ENCODE measurements at places on chromosomes 12 and 14. TPM values are rescaled to one million over a fixed set of nuclear protein-coding genes. Genes with fewer than 3 reads are reported as not detected.

Gene MFAP5
- total RNA-seq = 2.1 TPM

- H3K27ac ChIP-seq = no peak overlapping the region
- no peaks in the 10 kb centered on the region for H3K4me1 ChIP-seq
- H3K4me3 ChIP-seq = no peak overlapping the region
- no peak for DNase-seq
Measured at GRCh38 chr12:69459477-69459876, 10.7 kb upstream of the FRS2 start.

DNA sequence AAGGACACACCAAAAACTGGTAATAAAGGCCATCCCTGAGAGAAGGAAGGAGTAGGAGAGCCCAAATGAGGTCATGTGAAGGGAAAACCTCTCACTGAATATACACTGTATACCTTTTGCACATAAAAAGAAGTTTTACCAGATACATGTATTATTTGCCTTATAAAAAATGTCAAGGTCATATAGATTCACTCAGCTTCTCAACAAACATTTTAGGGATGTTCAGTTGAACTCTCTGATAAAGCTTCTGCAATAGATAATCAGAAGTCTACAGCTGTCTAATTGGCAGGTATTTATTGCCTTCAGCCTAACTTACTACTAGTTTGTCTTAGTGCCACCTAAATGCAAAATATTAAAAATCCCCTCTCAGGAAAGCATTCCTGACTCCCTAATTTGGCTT is 8.7 kb downstream of the SLC11A2 start:
- DNase-seq = no peak
- H3K4me1 ChIP-seq = peaks cover 59% of the 10 kb centered on the region
- no peaks in the 10 kb centered on the region for H3K27me3 ChIP-seq
- H3K27ac ChIP-seq = no peak overlapping the region
- H3K4me3 ChIP-seq = no peak overlapping the region

DNA sequence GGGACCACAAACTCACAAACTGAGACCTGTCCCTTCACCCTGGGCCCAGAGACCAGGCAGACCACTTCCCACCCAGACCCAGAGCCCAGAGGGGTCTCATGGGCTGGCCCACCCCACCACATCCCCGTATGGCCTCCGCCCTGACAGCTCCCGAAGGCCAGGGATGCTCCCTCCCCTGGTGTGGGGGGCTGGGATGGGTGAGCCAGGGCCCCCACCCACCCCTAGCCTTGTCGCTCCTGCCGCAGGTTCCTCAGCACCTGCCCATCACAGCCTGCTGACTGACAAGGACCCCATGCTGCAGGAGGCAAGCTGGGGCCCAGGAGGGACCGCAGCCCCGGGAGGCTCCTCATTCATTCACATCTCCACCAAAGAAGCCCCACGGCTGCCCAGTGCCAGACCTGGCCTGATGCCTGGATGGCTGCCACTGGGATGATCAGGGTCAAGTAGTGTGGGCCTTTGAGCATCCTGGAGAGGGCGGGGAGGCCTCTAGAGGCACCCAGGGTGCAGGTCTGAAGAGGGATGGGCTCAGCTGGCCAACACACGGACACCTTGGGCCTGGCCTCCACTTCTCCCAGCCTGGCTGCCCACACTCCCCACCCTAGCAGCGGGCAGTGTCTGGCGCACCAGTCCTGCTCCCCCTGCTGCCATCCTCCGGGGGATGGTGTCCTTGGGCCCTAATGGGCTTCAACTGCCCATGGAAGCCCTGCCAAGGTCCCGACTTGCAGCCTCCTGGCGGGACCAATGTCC is 24.7 kb upstream of the GPR132 start:
- H3K27me3 ChIP-seq = no peaks in the 10 kb centered on the region
- no peaks in the 10 kb centered on the region for H3K36me3 ChIP-seq
- peak overlapping the region; percentile 88 for H3K27ac ChIP-seq
- DNase-seq = no peak
- peaks cover 69% of the 10 kb centered on the region for H3K4me1 ChIP-seq
- no peak overlapping the region for H3K4me3 ChIP-seq

Gene ASIC1
- 0.71 TPM for total RNA-seq

DNA sequence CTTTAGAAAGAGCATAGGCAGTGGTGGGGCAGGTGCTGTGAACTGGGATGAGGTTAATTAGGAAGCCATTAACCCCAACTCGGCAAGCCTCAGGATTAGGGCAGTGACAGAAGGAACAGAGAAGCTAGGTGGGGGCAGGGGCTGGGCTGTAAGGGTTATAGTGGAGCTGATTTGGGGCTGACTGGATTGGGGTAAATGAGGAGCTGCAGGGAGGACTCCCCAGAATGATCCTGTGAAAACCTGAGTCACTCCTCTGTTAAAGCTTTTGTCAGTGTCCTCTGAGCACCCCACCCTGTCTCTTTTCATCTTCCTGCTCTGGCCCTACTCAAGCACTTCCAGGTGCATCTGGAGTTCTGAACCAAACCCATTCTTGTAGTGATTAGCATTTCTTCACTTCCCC is 4.4 kb downstream of the KLC1 start:
- H3K4me1 ChIP-seq = peaks cover 62% of the 10 kb centered on the region
- no peak overlapping the region for H3K4me3 ChIP-seq
- DNase-seq = no peak
- no peaks in the 10 kb centered on the region for H3K27me3 ChIP-seq
- peaks cover 29% of the 10 kb centered on the region for H3K36me3 ChIP-seq

DNA sequence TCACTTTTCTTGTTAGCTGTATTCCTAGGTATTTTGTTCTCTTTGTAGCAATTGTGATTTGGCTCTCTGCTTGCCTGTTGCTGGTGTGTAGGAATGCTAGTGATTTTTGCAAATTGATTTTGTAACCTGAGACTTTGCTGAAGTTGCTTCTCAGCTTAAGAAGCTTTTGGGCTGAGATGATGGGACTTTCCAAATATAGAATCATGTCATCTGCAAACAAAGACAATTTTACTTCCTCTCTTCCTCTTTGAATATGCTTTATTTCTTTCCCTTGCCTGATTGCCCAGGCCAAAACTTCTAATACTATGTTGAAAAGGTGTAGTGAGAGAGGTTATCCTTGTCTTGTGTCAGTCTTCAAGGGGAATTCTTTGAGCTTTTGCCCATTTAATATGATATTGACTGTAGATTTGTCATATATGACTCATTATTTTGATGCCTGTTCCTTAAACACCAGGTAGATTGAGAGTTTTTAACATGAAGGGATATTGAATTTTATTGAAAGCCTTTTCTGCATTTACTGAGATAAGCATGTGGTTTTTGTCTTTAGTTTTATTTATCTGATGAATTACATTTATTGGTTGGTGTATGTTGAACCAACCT is 26.7 kb downstream of the CLECL1 start:
- no peak overlapping the region for H3K4me3 ChIP-seq
- DNase-seq = no peak
- H3K27me3 ChIP-seq = no peaks in the 10 kb centered on the region

DNA sequence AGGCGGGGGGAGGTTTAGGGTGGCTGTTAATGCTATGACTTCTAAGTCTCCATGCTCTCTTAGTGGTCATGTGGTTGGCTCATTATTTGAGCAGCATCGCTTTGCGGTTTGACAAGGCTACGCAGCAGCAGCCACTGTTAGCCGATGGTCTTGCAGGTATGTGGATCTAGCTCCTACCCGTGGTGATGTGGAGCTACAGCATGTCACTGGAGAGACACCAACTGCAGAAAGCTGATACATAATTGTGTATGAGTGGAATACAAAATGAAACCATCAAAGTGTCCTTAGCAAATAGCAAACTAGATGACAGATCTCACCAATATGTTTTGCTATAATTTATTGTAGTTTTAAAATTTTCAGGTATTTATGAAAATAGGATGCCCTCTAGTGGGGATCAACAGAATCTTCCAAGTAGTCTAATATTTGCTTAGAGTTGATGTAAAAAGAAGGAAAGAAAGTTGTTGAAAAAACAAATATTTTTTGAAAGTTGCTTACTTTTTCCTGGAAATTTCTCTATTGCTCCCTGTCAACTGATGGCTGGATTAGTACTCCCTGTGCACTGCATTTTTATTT is 94.9 kb downstream of the NAV3 start:
- no peak overlapping the region for H3K4me3 ChIP-seq
- no peaks in the 10 kb centered on the region for H3K27me3 ChIP-seq
- no peak for DNase-seq
- H3K36me3 ChIP-seq = no peaks in the 10 kb centered on the region
- no peak overlapping the region for H3K27ac ChIP-seq

DNA sequence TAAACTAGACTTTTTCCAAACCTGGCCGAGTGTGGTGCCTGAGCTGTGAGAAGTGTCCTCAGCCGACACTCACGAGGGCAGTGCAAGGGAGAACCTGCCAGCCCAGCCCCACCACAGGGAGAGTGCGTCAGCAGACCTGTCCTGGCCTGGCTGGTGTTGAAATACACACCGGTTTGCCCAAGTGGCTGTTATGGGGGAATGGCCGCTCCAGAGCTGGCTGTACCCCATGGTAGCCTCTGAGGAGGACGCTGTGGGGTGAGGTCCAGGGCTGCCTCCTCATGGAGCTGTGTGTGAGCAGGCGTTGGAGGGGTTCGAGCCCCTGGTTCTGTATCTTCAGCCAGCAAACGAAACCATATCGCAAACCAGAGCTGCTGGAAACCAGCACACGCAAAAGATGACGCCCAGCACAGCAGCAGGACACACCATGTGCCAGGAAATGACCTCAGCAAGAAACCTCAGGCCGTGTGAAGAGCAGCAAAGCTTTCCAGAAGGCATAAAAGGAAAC is 9.4 kb downstream of the ANKRD9 start:
- H3K36me3 ChIP-seq = no peaks in the 10 kb centered on the region
- peaks cover 7% of the 10 kb centered on the region for H3K4me1 ChIP-seq
- peak overlapping the region; percentile 79 for H3K27ac ChIP-seq
- H3K27me3 ChIP-seq = no peaks in the 10 kb centered on the region
- no peak overlapping the region for H3K4me3 ChIP-seq

Gene OTX2
- total RNA-seq = not detected

- H3K36me3 ChIP-seq = no peaks in the 10 kb centered on the region
- no peaks in the 10 kb centered on the region for H3K27me3 ChIP-seq
- peak overlapping the region; percentile 93 for H3K27ac ChIP-seq
- H3K4me1 ChIP-seq = peaks cover 55% of the 10 kb centered on the region
Measured at GRCh38 chr12:6276956-6277620, 33.4 kb upstream of the PLEKHG6 start.

Gene RNU4-1
- total RNA-seq = under 0.01 TPM

DNA sequence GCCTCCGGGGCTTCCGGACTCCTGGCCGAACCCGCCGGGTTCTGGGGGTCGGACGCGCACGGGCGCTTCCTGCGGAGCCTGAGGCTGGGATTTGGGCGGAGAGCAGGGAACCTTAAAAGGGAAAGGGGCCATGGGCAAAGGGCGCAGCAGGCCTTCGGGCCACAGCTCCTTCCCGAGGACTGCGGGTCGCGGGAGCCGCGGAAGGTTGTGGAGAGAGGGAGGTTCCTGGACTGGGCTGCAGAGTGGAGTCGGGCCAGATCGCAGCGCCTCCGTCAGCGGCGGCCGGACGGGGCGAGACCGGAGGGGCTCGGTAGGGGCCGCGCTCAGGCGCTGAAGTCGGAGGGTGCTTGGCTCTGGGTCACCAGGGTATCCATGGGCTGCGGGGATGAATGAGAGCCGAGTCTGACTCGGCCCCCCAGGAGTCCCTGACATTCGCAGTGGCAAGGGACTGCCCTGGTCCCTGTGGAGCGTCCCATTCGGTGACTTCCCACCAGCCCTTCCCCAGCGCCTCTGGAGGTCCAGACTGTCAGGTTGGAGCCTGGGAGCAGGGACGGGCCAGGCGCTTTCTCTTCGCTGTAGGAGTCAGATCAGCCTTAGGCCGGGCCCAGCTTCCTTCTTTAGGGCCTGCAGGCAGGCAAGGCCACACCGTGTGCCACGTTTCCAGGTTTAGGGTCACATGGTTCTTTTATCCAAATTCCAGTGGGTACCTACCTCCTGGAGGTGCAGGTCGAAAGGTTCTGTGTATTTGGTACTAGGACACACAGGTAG is 938 bp upstream of the SLC25A29 start:
- H3K27ac ChIP-seq = peak overlapping the region; percentile 81
- H3K27me3 ChIP-seq = no peaks in the 10 kb centered on the region
- no peaks in the 10 kb centered on the region for H3K36me3 ChIP-seq
- H3K4me1 ChIP-seq = peaks cover 68% of the 10 kb centered on the region
- H3K4me3 ChIP-seq = peak overlapping the region; percentile 99

- no peaks in the 10 kb centered on the region for H3K27me3 ChIP-seq
- H3K4me3 ChIP-seq = peak overlapping the region; percentile 68
- peaks cover 41% of the 10 kb centered on the region for H3K4me1 ChIP-seq
- peak; percentile 26 for DNase-seq
- H3K36me3 ChIP-seq = peaks cover 13% of the 10 kb centered on the region
Measured at GRCh38 chr14:21267886-21268616, 1.2 kb downstream of the HNRNPC start.

GRCh38 chr12:64895526-64895925 is 71.1 kb downstream of the TBC1D30 start:
- H3K36me3 ChIP-seq = no peaks in the 10 kb centered on the region
- H3K4me1 ChIP-seq = no peaks in the 10 kb centered on the region
- H3K4me3 ChIP-seq = no peak overlapping the region
- H3K27ac ChIP-seq = no peak overlapping the region
- no peak for DNase-seq
- no peaks in the 10 kb centered on the region for H3K27me3 ChIP-seq

DNA sequence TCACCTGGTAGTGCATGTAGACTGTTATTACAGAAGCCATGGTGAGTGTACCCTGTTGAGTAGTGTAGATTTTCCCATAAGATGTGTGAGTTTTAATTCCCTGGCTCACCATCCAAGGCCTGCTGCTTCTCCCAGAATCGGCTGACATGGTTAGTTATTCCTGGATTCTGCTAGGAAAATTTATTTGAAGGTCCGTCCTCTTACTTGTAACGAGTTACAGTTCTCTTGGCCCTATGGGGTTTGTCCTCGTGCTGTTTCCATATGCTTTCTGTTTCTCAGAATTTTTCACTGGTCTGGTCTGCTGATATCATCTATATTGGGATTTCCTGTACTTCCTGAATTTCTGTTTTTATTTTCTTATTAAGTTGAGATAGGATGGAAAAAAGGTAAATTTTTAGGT is 423.3 kb upstream of the RGS6 start:
- DNase-seq = no peak
- no peaks in the 10 kb centered on the region for H3K4me1 ChIP-seq
- H3K27me3 ChIP-seq = no peaks in the 10 kb centered on the region
- H3K27ac ChIP-seq = no peak overlapping the region
- H3K36me3 ChIP-seq = peaks cover 5% of the 10 kb centered on the region
- no peak overlapping the region for H3K4me3 ChIP-seq

- no peaks in the 10 kb centered on the region for H3K27me3 ChIP-seq
- H3K4me3 ChIP-seq = no peak overlapping the region
- peaks cover 4% of the 10 kb centered on the region for H3K4me1 ChIP-seq
- DNase-seq = no peak
- no peaks in the 10 kb centered on the region for H3K36me3 ChIP-seq
Measured at GRCh38 chr12:50555471-50555885, 50.7 kb downstream of the DIP2B start.

DNA sequence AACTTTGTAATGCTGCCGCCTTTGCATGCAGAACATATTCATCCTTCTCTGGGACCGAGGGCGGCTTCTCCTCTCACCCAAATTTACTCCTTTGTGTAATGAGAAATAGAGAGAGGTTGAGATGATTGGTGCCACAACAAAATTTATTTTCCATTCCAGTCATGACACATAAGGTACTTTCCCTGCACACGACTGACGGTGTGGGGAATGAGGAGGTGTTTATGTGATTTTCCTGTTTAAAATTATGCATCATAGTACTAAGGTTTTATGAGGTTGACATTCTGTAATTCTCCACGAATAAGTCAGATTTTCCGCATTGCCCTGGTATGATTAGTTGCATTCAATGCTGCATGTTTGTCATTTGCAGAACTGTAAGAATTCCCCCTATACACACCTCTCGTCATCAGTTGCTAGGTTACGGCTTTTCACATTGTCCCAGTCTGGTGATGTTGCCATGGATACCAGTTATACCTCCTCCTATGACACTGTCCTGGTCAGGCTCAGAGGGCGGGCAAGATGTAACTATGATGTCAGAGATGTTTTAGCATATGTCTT is 23.1 kb downstream of the BICDL1 start:
- H3K27ac ChIP-seq = no peak overlapping the region
- no peaks in the 10 kb centered on the region for H3K27me3 ChIP-seq
- H3K4me3 ChIP-seq = no peak overlapping the region
- no peak for DNase-seq
